Activated CD4-positive, CD25-positive, alpha-beta regulatory T cell treated with anti-CD3 and anti-CD28 coated beads, Interleukin-2, amount 50 U/mL, for 72 hours (primary cell): ENCODE measurements at places on chromosomes 16 and 17.

DNA sequence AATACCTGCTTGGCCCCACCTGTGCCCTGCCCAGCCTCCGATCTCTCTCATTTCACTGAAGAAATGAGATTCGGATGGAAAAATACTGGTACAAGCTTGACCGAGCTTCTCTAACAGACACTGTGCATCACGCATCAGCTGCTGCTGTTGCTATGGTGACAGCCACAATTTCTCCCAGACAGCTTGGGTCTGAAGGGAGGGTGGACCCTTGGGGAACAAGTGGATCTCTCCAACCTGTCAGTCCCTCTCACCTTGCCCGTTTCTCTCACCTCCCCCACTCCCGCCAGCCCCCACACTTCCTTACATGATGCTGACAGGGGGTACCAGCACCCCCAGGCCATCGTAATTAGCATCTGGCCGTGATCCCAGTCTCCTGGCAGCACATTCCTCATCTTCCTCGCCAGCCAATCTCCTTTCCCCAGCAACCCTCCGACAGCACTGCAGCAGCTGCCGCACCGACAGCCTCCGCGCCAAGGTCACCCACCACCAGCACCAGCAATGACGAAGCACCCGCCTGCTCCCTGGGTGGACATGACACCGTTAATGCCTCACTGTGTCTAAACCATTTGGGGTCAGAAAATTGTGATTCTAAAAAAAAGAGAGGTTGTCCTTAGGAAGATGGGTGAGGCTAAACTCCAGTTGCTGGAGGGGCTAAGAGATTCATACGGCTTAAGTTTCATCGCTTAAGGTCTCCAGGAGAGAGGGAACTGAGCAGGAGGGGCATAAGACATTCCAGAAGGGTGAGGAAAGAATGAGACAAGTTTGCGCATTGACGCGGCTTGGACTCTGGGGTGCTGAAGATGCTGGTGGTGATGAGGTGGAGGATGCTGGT, 58.6 kb upstream of the TNRC6A start:
- DNase-seq: no peak

GRCh38 chr17:39826334-39826733, 37.8 kb downstream of the IKZF3 start:
- DNase-seq: no peak

GRCh38 chr17:45101883-45102811, 30.2 kb downstream of the PLCD3 start:
- no peak for DNase-seq

GRCh38 chr17:77722366-77722765, 236.1 kb upstream of the TNRC6C start:
- DNase-seq: no peak

- no peak for DNase-seq
These were observed 510.9 kb downstream of the KCNJ18 start for GRCh38 chr17:22203208-22203715.

DNA sequence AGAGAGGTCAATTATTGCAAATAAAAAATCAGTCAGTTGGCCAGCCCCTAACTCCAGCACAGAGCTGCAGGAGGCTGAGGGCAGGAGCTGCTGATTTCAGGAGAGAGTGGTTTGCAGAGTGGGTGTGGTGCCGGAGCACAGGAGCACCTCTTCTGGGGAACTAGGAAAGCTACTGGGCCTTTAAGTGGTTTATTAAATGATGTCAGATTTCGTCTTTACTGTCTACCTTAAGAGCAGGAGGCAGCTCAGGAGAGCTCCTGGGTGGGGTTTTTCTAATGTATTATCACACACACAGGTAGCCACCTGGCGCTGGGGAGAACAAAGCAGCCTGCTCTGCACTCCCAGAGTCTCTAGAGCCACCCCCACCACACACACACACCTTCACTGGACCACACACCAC, 11.5 kb upstream of the HAS3 start:
- no peak for DNase-seq

GRCh38 chr17:61487161-61487988, 35.2 kb downstream of the TBX4 start:
- no peak for DNase-seq

DNA sequence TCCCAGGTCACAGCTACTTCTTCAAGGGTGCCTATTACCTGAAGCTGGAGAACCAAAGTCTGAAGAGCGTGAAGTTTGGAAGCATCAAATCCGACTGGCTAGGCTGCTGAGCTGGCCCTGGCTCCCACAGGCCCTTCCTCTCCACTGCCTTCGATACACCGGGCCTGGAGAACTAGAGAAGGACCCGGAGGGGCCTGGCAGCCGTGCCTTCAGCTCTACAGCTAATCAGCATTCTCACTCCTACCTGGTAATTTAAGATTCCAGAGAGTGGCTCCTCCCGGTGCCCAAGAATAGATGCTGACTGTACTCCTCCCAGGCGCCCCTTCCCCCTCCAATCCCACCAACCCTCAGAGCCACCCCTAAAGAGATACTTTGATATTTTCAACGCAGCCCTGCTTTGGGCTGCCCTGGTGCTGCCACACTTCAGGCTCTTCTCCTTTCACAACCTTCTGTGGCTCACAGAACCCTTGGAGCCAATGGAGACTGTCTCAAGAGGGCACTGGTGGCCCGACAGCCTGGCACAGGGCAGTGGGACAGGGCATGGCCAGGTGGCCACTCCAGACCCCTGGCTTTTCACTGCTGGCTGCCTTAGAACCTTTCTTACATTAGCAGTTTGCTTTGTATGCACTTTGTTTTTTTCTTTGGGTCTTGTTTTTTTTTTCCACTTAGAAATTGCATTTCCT, 3.4 kb upstream of the LPCAT2 start:
- no peak for DNase-seq

- no peak for DNase-seq
These were observed 47.7 kb downstream of the TUBD1 start for GRCh38 chr17:59844884-59845594.

- DNase-seq: no peak
These were observed 4.4 kb downstream of the SEC14L1 start for GRCh38 chr17:77145224-77145611.

GRCh38 chr16:79864032-79864780, 263.7 kb upstream of the MAF start:
- DNase-seq: no peak

DNA sequence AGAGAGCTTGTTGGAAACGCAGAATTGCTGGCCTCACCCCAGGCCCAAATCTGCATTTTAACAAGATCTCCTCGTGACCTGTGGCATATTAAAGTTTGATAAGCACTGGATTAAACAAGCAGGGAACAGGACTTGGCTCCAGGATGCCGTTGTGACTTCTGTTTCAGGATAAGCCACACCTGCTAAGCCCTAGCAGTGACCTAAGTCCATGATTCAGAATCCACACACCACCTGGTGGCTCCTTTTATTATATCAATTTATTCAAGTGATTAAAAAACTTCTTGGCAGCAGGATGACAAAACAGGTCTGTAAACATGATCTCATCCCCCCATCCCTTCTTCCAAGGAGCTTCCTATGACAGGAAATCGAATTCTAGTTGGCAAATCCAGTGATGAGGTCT, 9.1 kb downstream of the NAGPA start:
- DNase-seq: no peak

GRCh38 chr16:83336603-83337002, 471.2 kb upstream of the HSBP1 start:
- DNase-seq: no peak

DNA sequence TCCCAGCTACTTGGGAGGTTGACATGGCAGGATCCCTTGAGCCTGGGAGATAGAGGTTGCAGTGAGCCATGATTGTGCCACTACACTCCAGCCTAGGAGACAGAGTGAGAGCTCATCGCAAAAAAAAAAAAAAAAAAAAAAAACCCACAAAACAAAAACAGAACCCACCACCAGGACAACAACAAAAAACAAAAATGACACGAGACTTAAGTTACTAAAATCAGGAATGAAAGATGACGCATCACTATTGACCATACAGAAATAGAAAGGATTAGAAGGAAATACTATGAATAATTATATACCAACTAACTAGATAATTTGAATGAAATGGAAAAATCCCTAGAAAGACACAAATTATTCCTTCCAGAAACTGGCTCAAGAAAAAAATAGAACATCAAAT, 432.4 kb upstream of the PMFBP1 start:
- DNase-seq: no peak

- DNase-seq: no peak
These were observed 3.1 kb upstream of the CCDC42 start for GRCh38 chr17:8747742-8748141.

DNA sequence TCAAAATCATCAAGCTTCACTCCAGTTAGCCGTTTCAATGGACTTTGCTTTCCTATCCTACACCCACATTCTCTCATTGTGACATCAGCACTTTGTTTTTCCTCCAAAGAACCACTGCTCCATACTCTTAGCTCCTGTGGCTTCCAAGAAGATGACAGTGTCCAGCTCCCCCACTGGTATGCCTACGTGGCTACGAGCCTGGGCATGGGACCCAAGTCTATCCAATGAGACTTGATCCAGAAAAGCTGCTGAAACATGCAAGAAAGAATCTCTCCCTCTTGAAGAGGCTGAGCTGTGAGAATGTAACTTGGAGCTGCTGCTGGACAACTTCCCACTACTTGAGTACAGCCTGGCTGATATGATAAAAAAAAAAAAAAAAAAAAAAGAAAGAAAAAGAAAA, 9.4 kb downstream of the TOX3 start:
- DNase-seq: no peak

DNA sequence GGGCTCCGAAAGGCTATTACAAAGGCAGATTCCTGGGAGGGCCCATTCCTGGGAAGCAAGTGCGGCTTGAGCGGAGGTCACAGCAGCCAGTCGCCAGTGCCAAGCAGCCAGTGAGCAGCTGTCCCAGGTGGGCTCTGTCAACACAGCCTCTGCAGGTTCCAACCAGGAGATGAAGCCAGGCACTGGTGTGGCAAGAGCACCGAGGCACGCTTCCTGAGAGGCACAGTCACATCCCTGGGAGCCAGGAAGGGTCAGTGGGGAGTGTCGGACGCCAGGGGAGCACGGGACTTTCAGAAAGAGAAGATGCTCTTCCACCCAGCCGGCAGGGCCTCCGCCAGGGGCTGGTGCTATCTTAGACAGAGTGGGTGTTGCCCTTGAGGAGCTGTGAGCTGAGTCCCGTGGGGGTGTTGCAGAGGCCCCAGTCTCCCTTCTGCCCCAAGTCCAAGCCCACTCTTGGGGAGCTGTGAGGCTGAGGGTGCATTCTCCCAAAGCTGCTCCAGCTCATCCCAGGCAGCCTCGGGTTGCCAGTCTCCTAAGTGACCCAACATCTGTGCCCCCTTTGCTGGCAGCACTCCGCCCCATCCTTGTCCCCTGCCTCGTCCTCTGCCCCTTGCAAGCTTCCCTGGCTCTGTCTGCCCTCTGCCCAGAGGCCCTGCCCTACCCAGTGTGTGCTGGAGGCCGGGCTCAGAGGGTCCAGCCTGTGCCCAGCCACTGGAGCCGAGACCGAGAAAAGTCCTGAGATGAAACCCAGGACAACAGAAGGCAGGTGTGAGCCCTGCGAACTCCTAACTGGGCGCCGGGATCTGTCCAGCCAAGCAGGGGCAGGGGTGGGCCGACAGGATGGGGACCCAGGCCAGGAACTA, 6.6 kb downstream of the UBALD1 start:
- no peak for DNase-seq

DNA sequence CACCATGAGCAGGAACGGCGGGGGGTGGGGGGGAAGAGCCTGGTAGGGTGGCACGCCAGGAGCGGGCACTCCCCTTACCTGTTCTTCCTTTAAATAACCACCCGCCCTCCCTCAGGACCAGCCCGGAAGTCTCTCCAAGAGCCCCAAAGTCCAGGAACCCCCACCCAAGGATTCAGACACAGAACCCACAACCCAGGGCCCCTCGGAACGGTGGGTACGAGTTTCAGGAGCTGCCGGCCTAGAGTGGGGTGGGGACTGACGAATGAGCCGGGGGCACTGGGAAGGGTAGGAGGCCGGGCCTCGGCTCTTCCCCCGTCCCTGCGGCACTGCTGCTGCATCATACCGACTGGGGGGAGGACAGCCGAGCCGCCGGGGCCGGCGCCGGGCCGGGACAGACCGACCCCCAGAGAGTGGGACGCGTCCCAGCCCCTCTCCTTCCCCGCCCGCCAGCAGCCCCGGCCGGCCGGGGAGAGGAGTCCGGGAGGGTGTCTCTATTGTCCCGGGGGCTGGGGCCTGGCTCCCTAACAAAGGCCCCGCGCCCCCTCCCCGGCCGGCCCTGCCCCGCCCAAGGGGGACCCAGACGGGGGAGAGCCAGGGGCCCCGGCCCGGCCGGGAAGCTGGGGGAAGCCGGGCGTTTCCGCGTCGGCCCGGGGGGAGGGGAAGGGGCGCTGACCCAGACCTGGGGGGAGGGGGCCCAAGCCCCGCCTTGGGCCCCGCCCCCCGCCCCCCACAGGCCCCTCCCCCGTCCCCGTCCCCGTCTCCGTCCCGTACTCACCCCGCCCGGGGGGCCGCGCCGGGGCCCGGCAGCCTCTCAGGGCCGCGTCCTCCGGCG, 747 bp downstream of the ATXN7L3 start:
- DNase-seq: peak; percentile 63

- no peak for DNase-seq
These were observed 57.7 kb upstream of the RBFOX3 start for GRCh38 chr17:79668344-79669250.

DNA sequence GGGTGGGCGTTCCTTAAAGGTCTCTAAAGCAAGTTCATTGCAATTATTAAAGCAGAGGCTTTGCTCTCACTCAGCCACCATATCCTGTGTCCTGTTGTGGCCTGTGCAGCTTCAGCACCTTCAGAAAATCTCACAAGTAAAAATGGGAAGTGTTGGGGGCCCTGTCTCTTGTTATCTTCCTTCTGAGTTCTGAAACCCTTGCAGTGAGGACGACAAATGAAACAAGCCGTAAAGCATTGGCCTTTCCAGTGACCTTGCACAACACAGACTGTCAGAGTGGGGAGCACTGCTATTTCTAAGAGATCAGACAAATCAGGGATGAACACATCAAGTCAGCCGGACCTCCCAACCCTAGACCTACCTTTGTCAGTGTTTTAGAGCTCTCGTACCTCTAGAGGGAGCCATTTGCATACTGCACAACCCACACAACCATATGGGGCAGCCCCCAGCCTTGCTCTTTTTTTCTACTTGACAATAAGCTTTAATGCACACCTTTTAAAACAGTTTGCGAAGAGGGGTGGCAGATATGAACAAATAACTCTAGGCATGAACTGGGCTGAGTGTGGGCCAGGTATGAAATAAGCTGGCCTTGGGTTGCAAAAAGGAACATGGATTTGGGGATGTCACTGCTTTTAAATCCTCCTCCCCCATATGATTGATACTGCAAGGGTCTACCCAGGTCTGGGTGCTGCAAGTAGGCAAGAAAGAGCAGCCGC, 89.8 kb downstream of the KATNIP start:
- no peak for DNase-seq

GRCh38 chr17:46192189-46192438, 1.1 kb downstream of the KANSL1 start:
- no peak for DNase-seq

GRCh38 chr17:13518261-13519000, 83.3 kb downstream of the HS3ST3A1 start:
- DNase-seq: no peak

GRCh38 chr16:88599092-88599733, 29.0 kb downstream of the ZC3H18 start:
- DNase-seq: no peak

GRCh38 chr17:46863383-46864121, 12.2 kb downstream of the WNT9B start:
- no peak for DNase-seq

GRCh38 chr17:7929158-7930023, at the start of gene KCNAB3:
KCNAB3 (minus strand) TSS chr17:7929856; CDS start chr17:7929435, 421 bp downstream.
- DNase-seq: peak; percentile 69

GRCh38 chr16:81495321-81496234, 51.0 kb downstream of the CMIP start:
- DNase-seq: no peak

- DNase-seq: peak; percentile 57
These were observed 23.8 kb downstream of the COTL1 start for GRCh38 chr16:84593825-84594724.
